GM04504 (cell line): ENCODE measurements at places on chromosomes 2 and 18.
A peak's percentile ranks its signal among the peaks of the same experiment; 100 is the strongest.

DNA sequence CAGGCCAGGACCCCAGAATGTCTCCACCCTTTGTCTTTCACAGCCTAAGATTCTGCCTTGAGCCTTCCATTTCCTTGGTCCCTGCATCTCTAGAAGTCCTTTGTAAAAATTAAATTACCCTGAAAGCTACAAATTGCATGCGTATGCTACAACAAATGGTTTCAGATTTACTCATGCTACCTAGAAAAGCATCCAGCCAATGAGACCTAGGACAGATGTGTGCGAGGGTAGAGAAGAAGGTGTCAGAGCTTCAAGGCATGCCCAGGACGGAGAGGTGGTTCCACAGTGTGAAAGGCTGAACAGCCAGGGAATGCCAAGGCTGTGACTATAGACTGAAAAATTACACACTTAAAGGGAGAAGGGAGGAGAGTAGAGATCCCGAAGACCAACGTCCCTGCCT lies 40.2 kb downstream of the CCBE1 start:
- DNase-seq: no peak

DNA sequence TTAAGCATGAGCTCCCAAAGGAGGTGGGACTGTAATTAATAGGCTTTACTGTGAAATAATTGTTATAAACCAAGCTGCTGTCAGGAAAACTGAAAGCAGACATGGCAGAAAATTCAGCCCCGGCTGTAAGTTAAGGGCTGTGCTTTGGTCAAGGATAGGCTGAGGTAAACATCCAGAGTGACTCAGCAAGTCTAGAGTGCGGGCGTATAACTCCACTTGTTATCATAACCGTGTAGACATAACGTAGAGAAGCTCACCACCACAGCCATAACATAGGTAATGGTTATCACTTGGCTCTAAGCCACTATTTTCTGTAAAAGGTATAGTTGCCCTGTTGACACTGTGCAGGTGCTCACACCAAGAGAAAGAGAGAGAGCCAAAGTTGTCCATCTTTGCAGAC lies 316.8 kb downstream of the DCDC2C start:
- DNase-seq: no peak

DNA sequence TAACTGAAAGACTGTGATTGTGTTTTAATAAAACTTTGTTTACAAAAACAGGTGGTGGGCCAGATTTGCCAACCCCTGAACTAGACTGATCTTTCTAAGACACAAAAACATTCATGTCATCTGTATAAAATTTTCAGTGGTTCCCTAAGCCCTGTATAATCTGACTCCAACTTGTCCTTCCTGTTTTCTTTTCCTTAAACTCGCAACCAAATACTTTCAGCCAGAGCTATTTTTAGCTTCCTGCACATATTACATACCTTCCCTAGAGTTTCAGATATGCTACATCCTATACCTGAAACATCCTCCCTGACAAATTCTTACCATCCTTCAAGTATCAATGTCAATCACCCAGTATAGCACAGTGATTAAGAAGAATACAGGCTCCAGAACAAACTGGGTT lies 4.8 kb downstream of the GCFC2 start:
- DNase-seq: no peak

DNA sequence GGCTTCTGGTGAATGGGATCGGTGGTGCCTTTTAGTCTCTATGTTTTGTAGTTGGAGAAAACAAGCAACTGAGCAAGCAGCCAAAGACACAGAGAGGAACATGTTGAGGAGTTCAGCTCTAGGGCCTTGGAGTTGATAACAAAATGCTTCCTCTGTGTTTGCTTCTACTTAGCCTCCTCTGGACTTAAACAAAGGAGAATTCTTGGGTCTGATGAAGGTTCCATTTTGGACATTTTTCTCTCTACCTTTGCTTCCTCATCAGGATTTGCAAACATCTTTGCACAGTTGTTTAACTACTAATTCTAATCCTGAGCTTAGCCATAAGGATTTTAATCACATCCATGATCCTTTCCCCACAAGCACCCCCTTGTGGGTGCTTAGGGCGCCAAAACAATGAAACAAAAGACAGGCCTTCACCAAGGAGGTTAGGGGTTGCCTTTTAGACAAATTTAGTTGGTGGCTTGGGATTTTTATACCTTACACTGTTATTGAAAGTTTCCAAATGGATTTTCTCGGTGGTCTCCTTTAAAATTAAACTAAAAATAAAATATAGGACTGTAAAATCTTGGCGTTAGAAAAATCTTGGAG lies 148.5 kb upstream of the SATB2 start:
- DNase-seq: no peak

- no peak for DNase-seq
These were observed 1042.9 kb upstream of the ACVR2A start for GRCh38 chr2:146801886-146802285.

DNA sequence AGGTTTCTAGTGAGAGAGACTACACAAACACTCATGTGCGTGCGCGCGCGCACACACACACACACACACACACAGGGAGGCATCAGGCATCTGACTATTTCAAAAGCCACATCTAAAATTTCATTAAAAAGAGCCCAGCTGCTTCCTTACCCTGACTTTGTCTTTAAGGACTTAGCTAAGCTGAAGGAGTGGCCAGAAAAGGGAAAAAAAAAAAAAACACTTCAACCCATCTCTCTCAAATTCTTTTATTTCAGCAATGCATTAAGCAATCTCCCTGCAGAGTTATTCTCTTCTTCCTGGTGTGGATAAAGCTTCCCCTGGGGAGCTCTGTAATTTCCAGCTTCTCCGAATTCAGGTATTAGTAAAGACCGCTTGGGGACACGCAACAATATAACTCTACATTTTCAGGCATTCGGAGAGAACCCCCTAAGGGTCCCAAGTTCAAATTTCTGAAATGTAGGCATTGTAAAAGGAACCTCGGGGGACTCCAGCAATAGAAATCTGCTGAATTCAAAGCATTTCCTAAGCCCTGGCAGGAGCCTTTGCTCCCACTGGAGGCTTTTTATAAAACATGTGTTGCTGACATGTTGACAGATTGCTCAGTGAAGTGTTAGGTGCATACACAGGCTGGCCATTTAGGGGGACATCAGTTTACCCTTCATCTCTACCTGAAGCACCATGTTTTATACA lies 67.0 kb downstream of the ZNF521 start:
- DNase-seq: peak; percentile 37

GRCh38 chr2:38381381-38382143 lies 4.5 kb upstream of the ATL2 start:
- no peak for DNase-seq

GRCh38 chr18:4319738-4320677 lies 135.1 kb downstream of the DLGAP1 start:
- DNase-seq: no peak

DNA sequence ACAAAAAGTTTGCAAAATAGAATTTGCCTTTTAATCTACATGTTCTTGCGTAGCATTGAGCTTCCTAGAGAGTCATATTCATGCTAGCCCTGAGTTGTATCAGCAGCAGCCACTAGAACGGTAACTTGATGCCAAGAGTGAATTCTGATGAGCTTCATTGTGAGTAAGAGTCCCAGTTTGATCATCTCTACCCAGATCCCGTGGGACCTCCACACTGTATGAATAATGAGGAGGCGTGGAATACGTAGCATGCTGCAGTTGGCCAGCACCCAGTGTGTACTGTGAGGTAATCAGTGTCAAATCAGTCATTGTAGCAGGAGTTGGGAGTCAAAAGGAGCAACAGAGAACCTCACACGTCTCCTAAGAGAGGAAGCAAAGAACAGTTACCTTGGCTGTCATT lies 197.9 kb downstream of the NEDD4L start:
- DNase-seq: peak; percentile 60

- DNase-seq: no peak
These were observed 6.2 kb upstream of the ANXA4 start for GRCh38 chr2:69735686-69736085.

GRCh38 chr18:2535419-2535910 lies 35.8 kb downstream of the METTL4 start:
- DNase-seq: no peak

DNA sequence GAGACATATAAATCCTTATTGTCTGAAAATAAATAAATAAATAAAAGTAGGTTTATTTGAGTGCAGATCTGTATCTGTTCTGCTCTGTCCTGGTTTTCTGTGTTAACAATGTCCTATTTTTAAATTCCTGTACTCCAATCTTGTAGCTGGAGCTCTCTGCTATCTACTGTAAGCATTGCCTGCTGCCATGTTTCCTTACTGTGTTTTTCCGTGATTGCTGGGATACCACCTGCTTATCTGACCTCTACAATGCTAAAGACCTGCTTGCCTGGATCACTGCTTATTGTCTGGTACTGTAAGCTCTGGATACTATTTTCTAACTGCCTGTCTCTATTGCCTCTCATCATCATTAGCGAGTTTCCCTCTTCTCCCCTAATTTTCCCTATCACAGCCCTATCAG lies 11.6 kb downstream of the PTPN4 start:
- no peak for DNase-seq

- DNase-seq: no peak
These were observed 7.8 kb upstream of the RBMS1 start for GRCh38 chr2:160501370-160501769.

GRCh38 chr2:151922845-151923666 lies 94.8 kb upstream of the ARL5A start:
- DNase-seq: no peak

GRCh38 chr2:240459401-240460252 lies 24.2 kb downstream of the GPC1 start:
- no peak for DNase-seq

DNA sequence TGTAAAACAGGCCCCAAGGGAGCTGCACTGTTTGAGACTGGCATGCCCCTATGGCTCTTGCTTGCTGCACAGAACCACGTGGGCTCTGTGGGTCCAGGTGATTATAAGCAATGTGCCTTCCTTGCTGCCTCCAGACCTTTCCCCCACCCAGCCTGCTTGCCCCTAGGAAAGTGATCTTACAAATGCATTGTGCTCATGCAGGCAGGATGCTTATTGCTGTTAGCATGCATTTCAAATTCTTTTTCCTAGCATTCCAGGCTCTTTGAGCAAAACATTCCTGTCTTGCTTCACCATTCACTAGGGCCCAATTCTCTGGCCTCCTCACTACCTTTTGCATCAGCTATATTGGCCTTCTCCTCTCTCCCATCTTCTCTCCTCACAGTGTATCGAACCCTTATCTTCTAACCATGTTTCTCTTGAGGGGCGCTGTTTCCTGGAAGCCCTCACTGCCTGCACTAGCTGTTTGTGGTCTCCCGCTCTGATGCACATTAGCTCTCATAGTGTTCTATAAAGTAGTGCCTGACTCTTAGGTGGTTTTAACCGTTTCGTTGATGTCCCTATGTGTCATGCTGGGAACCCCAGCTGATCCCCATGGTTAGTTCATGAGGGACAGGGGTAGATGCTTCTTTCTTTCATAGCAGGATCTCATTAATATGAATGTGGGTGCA lies 152.9 kb upstream of the EPAS1 start:
- DNase-seq: no peak

DNA sequence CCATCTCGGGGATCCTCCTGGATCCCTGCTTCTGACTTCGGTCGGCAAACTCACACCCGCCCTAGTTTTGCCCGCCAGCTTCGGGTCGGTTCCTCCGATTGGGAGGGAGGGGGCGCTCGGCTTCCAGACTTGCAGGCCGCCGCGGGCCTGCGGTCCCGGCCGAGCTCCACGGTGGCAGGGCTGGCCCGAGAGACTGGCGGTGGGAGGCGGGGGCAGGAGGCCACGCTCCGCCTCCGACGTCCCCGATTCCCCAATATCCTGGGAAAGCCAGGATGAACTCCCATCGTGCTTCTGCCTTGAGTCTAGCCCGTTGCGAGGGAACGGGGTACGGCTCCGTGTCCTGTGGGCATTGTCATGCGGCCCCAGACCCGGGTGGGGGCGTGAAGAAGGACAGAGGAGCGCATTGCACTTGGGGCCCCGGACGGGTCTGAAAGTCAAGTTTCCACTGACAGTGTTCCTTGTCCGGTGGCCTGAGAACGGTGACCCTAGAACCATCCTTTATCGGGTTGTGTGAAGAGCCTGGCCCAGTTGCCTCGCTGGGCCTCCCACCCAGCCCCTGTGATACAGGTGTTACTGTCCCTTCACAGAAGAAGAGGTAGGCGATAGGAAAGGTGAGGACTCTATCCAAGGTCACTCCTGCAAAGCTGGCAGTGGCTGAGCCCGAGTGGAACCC lies 2.4 kb upstream of the INHBB start:
- peak; percentile 55 for DNase-seq

- no peak for DNase-seq
These were observed 115.5 kb upstream of the ACKR3 start for GRCh38 chr2:236454076-236454475.
